Effector CD4-positive, alpha-beta T cell (primary cell): ENCODE measurements at places on chromosomes 16 and 17.
A peak's percentile ranks its signal among the peaks of the same experiment; 100 is the strongest.

- no peak for DNase-seq
Observed at GRCh38 chr17:55319933-55320593, 55.3 kb downstream of the HLF start.

DNA sequence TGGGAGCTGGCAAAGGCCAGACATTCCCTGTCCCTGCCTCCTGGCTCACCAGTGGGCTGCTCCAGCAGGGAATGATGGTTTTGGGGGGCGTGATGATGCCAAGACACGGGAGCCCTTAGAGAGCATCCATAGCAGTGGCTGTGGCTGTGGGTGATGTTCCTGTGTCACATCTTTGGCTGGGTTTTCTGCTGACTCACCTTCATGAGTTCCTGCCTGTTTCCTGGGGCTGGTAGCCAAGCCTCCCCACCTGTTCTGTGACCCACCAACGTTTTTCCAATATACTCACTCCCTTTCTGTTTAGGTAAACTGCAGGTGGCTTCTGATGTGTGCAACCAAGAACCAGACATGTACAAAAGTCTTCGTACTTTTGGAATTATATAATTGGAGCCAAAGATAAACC, 16.5 kb upstream of the NF1 start:
- no peak for DNase-seq

DNA sequence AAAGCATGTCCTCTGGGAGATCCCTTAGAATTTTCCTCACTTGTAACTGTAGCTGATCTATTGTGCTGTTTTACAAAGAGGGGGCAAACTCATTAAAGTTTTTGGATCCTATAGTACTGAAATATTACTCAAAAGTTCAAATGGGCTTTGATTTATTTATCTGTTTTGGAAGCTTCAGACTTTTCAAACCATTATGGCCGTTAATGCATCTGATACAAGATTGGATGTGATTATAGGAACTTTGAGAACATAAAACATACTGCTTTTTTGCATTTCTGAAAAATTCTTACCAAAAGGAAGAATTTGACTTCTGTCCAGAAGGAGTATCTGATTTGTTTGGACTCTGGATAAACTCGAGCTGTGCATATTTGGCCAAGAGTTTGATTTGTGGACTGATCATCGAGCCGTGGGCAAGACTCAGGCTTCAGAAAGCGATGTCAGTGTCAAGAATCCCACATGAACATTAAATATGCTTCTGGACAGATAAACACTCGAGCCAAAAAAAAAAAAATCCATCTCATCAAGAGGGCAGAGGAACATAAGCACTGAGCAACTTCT, 8.2 kb upstream of the MARCHF10 start:
- no peak for DNase-seq

GRCh38 chr17:34580685-34581445, 1.5 kb downstream of the TMEM132E start:
- DNase-seq = no peak

DNA sequence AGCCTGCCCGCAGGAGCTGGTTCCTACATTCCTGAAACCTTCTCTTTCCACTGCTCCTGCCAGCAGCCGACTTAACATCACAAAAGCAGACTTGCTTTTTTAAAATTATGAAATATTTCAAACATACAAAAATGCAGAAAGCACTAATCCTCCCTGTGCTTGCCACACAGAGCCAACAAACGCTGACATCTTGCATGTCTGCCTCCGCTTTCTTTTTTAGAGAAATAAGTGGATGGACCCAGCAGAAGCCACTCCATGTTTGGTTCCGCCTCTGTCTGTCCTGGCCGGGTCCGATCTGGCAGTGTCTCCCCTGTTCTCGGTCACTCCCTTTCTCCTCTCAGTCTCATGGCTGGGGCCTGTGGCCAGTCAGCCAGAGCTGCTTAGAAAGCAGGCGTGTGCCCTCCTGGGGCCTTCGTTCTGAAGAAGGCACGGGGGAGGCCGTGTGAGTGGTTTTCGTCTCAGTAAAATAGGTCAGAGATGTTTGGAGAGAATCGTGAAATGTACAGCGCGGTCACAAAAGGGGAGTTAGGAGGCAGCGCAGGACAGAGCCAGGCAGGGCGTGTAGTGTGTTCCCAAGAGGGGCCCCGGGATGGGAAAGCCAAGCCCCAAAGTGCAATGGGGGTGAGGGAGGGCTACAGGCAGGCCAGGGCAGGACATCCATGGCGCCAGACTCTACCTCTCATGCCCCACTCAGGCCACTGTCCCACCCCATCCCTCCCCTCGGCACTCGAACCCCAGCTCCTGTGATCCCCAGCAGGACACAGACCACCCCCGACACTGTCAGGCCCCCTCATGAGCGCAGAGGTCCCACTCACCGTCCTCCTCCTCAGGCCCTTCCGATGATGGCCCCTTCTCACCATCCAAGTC, 23.2 kb downstream of the MXRA7 start:
- DNase-seq = no peak

DNA sequence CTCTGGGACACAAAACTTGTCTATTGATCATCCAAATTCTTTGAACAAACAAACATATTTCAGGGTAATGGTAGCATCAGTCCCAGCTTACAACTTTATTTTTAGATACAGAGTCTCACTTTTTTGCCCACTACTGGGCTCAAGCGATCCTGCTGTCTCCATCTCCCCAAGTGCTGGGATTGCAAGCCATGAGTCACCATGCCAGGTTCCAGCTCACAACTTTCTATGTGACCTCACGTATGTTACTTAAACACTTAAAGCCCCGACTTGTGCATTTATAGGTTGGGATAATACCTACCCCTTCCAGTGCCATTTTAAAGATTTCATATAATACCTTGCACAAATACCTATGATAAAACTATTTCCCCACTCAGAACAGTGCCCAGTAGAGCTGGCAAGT, 42.0 kb upstream of the KSR1 start:
- no peak for DNase-seq

- no peak for DNase-seq
Observed at GRCh38 chr16:84214451-84215066, 23.6 kb downstream of the ADAD2 start.

- DNase-seq = no peak
Observed at GRCh38 chr17:76270770-76271668, 5.9 kb downstream of the UBALD2 start.

GRCh38 chr16:57925310-57925709, 45.6 kb downstream of the CNGB1 start:
- DNase-seq = no peak

DNA sequence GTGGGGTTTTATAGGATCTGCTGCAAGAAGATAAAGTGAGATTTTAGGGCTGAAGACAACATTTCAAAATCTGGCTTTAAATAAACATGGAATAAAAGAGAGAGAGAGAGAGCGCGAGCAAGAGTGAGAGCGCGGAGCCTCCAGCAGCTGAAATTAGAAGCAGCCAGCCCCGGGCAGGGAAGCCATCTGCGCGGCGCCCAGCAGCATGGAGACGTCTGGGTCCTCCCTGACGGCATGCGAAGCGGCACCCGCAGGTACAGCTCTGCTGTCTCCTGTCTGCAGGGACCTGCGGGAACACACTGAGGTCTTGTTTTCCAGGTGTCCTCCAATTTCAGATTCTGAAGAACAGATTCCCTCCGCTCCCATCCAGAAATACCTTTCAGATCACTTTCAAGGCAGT, 7.9 kb upstream of the BAIAP2 start:
- no peak for DNase-seq

- no peak for DNase-seq
Observed at GRCh38 chr17:11561702-11562101, 36.6 kb upstream of the DNAH9 start.

DNA sequence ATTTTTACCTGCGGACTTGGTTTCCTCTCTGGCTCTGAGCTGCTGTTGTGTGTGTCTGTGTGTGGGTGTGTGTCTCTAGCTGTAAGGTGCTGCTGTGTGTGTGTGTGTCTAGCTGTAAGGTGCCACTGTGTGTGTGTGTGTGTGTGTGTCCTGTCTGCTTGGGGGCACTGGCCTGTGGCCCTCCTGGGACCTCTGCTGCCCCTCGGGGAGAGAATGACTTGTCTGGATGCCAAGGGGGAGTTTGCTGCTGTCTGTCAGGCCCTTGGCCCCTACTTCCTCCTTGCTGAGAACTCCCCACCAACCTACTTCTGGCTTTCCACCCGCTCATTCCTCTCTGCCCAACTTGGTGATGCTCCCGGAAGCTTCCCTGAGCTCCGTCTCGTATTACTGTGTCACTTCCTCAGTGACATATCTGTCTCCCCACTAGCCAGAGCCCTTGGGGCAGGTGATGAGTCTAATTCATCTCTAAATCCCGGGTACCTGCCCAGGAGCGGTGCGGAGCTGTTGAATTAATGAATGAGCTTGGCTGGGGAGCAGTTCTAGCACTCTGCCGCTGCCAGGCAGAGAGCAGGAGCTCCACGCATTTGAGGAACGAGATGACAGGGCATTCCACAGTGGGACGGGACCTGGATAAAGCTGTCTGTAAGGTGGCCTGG, 3.5 kb upstream of the LASP1NB start:
- no peak for DNase-seq

DNA sequence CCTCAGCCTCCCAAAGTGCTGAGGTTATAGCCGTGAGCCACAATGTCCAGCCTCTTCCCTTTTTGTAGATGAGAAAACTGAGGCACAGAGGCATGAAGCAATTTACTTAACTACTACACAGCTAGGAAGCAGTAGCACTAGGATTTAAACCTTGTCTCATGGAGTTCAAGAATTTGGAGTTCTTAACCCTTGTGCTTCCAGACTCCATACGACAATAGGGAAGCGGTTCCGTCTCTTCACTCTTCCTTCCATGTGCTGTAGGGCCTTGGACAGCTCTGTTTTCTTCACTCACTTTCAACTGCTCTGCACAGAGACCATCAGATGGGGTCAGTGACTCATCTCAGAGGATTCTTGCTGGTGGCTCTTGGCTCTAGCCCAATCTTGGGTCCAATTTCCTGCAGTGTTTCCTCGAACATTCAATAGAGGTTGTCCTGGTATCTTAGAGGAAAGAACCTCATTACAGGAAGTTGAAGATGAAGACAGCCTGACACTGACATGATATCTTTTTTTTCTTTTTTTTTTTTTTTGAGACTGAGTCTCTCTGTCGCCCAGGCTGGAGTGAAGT, 19.3 kb downstream of the ITGAL start:
- DNase-seq = no peak

DNA sequence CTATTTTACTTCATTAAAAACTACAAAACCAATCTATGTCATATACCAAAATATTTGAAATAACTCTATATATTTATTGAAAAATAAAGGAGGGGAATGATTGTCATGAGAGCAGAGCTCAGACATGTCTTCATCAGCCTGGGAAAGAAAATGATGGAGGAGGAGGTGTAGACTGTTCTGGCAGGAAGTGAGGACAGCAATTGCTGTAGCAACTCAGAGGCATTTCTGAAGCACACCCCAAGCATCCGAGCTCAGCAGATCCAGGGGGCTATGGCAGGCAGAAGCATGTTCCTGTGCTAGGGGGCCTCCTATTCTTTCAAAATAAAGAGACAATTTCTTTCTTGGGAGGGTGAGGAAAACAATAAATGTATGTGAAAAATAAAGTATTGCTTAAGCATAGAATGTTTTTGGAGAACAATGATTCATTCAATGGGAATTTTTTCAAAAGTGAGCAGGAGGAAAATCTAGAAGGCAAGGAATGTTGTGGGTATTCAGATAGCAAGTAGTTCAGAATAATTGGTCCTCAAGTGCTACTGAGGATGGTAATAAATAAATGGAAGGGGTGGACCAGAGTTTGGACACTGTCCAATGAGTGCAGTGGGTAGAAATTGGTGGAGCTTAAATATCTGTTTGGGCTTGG, 383.4 kb downstream of the CDH11 start:
- DNase-seq = no peak

DNA sequence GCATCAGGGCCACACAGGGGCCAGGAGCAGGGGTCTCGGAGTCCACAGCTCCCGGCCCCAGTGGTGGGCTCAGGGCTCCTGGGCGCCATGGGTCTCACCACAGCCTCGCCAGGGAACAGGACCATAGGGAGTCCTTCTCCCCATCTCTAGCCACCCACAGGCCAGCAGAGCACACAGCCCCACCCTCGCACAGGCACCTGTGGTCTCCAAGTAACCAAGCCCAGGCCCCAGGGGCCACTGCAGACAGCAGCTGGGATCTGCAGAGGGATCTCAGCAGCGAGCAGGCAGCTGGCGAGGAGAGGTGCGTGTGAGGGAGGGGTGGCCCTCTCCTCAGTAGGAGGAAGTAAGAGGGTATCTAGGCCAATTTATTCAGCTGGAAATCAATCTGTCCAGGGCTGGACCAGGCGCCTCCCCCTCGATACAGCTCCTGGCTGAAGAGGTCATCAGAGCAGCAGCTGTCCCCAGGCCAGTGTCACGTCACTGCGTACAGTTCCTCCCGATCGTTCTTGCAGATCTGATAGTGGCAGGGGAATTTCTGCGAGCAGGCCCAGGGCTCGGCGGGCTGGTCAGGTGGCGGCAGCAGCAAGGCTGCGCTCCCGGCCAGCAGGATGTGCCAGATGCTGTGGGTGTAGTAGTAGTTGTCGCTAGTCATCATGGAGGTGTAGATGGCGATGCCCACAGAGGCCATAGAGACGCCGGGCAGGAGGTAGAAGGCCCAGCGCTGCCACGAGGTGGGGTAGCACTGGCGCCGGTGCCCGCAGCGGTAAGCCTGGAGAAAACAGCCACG, 1.4 kb upstream of the MRPL28 start:
- no peak for DNase-seq

GRCh38 chr16:85750827-85751697, at the start of gene C16orf74:
Gene C16orf74 (minus strand): TSS chr16:85751096. CDS start chr16:85735217, 15,879 bp downstream.
- DNase-seq = no peak

- DNase-seq = no peak
Observed at GRCh38 chr17:7379134-7379533, 1.8 kb upstream of the TNK1 start.

DNA sequence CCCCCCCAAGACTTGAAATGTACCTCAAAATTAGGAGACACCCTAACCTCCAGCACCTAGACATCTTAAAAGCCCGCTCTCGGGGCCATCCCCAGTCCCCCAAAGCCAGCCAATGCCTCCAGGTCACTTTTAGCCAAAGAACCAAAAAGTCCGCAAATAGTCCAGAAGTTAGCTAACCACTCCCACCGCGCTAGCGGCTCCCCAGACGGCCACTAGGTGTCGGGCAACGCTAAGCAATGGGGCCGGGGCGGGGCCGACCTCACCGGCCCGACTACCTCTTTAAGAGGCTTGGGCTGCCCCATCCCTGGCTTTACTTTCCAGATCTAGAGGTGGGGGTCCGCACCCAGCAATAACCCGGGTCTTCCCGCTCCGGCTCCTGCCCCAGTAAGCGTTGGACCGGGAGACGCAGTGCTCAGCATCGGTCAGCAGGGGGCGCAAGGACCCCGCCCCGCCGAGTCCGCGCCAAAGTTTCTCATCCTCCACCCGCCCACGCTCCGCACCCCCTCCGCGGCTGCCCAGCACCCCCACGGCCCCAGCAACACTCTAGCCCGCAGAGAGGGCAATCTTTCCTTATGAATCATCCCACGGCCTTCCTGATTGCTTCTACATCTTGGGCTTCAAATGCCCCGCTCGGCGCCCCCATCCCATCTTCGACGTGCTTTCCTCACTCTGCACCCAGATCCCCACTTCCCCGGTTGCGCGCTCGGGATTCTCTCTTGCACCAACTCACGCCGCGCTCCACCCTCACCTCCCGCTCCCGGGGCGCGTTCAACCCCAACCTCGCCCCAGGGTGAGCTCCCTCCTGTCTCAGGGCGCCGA, 765 bp downstream of the COL1A1 start:
- DNase-seq = peak; percentile 70
